Activated CD8-positive, alpha-beta memory T cell treated with anti-CD3 and anti-CD28 coated beads, Interleukin-2, amount 10 ng/mL, durations not matched to agents 7 days and 5 days (primary cell): ENCODE measurements at places on chromosomes 7 and 10. TPM values are rescaled to one million over a fixed set of nuclear protein-coding genes. Genes with fewer than 3 reads are reported as not detected.

The PRPS1L1 gene
- total RNA-seq, result not detected

The STAG3 gene
- 8.1 TPM for total RNA-seq

The CLCN1 gene
- 0.09 TPM for total RNA-seq

The RNLS gene
- total RNA-seq, result 2.9 TPM

The ELFN1 gene
- total RNA-seq, result not detected

The SCART1 gene
- total RNA-seq, result 4.8 TPM

The RNF32 gene
- total RNA-seq, result 2.0 TPM

The MSRB2 gene
- total RNA-seq, result 6.0 TPM

The ASAH2 gene
- total RNA-seq, result 4.9 TPM

- H3K36me3 ChIP-seq, result peaks cover 3% of the 10 kb centered on the region
- no peak for DNase-seq
- peaks cover 12% of the 10 kb centered on the region for H3K27me3 ChIP-seq
- no peak overlapping the region for H3K27ac ChIP-seq
- peaks cover 9% of the 10 kb centered on the region for H3K4me1 ChIP-seq
Measured at GRCh38 chr7:945556-946255, 8.8 kb downstream of the ADAP1 start.

GRCh38 chr10:77011874-77012811 lies 625.5 kb downstream of the KCNMA1 start:
- no peak for DNase-seq
- H3K27ac ChIP-seq, result no peak overlapping the region
- no peaks in the 10 kb centered on the region for H3K36me3 ChIP-seq
- H3K4me3 ChIP-seq, result no peak overlapping the region

- H3K27ac ChIP-seq, result no peak overlapping the region
- peaks cover 6% of the 10 kb centered on the region for H3K27me3 ChIP-seq
- no peak overlapping the region for H3K4me3 ChIP-seq
- no peaks in the 10 kb centered on the region for H3K36me3 ChIP-seq
- no peaks in the 10 kb centered on the region for H3K4me1 ChIP-seq
Measured at GRCh38 chr10:24235471-24235870, 26.5 kb downstream of the KIAA1217 start.

DNA sequence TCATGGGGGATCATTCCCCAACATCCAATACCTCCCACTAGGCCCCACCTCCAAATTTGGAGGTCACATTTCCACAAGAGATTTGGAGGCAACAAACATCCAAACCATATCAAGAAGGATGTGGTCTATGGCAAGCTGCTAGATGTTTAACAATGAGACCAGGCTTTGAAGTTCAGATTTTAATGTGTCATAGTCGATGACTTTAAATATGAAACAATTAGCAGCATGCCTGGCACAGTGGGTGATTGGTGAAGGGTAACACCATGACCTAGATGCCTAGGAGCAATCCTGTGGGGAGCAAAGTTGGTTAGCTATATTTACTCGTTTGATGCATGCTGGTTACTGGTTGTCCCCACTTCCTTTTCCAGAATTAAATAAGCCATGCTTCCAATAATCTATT lies 356.4 kb upstream of the VWC2 start:
- no peaks in the 10 kb centered on the region for H3K27me3 ChIP-seq
- no peaks in the 10 kb centered on the region for H3K4me1 ChIP-seq
- no peak overlapping the region for H3K4me3 ChIP-seq
- H3K27ac ChIP-seq, result no peak overlapping the region
- no peaks in the 10 kb centered on the region for H3K36me3 ChIP-seq
- no peak for DNase-seq

- H3K36me3 ChIP-seq, result no peaks in the 10 kb centered on the region
- H3K27me3 ChIP-seq, result no peaks in the 10 kb centered on the region
- no peak overlapping the region for H3K4me3 ChIP-seq
- DNase-seq, result no peak
- no peak overlapping the region for H3K27ac ChIP-seq
Measured at GRCh38 chr10:76106611-76107010, 675.2 kb downstream of the LRMDA start.

DNA sequence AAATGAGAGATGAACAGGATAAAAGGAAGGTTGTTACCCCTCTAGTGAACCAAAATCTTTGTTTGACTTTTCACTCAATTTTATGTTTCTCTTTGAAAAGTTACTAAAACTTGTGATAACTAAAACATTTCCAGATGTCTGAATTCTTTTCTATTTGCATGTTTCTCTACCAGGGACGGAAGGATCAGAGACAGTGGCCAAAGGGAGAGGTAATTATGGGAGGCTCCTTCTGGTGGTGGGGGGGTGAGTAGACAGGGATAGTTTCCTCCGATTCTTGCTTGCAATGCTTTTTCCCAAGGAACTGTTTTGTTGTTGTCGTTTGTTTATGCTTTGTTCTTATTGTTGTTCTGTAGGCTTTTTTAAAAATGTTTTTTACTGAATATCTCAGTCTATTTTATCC lies 374.8 kb downstream of the INHBA start:
- H3K4me3 ChIP-seq, result no peak overlapping the region
- DNase-seq, result no peak
- no peaks in the 10 kb centered on the region for H3K27me3 ChIP-seq
- H3K36me3 ChIP-seq, result no peaks in the 10 kb centered on the region

GRCh38 chr7:157018328-157018996 lies 8.0 kb upstream of the MNX1 start:
- peaks cover 2% of the 10 kb centered on the region for H3K36me3 ChIP-seq
- DNase-seq, result no peak
- H3K27ac ChIP-seq, result no peak overlapping the region
- peaks cover 14% of the 10 kb centered on the region for H3K4me1 ChIP-seq
- no peak overlapping the region for H3K4me3 ChIP-seq

DNA sequence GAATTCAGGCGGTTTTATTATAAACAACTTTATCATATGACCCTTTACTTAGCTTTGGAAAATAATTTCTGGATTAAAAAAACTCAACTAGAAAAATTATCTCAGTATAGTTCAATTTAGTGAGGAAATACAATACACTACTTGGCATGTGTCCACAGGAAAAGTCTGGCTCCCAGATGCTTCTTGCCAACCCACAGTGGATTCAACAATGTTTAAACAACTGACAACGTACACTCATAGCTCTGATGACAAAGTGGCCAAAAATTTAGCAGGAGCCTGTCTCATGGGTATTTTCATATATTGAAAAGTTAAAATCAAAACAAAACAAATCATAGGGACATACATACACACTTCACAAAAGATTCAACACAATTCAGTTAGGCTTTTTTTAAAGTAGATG lies 158.8 kb downstream of the SKAP2 start:
- no peak overlapping the region for H3K4me3 ChIP-seq
- H3K36me3 ChIP-seq, result no peaks in the 10 kb centered on the region
- DNase-seq, result no peak
- H3K4me1 ChIP-seq, result no peaks in the 10 kb centered on the region
- H3K27me3 ChIP-seq, result peaks cover 2% of the 10 kb centered on the region

GRCh38 chr10:50605269-50605950 lies 18.3 kb downstream of the SGMS1 start:
- no peaks in the 10 kb centered on the region for H3K36me3 ChIP-seq
- DNase-seq, result peak; percentile 47
- peak overlapping the region; percentile 69 for H3K27ac ChIP-seq
- no peaks in the 10 kb centered on the region for H3K27me3 ChIP-seq
- H3K4me3 ChIP-seq, result no peak overlapping the region
- H3K4me1 ChIP-seq, result peaks cover 56% of the 10 kb centered on the region

DNA sequence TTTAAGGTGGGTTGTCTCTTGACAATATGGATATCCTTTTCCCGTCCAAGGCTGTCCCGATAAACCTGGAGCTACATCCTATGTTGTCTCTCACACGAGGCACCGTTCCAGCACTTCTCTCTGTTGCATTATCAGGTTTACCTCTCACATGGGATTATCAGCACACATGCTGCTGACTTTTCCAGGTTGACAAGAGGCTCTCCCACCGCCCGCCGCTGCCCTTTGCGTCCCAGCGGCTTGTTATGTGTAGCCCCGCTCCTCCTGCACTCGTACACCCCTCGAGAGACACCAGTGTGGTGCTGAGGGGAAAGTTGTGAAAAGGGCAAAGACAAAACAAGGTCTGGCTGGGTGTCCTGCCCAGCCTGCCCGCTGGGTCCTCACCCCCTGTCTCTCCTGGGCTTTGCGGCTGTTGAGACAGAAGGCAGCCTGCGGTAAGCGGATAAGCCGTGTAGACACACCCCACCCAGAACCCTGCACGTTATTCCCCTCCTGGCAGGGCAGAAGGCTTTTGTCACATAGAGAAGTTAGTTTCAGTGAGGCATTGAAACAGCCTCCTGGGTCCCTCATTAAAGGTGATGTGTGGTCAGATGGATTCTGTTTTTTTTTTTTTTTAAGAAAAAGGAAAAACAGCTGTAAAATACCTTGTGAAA lies 38.7 kb downstream of the UBE3C start:
- DNase-seq, result no peak
- no peak overlapping the region for H3K27ac ChIP-seq
- no peaks in the 10 kb centered on the region for H3K27me3 ChIP-seq
- H3K4me1 ChIP-seq, result no peaks in the 10 kb centered on the region
- peaks cover 33% of the 10 kb centered on the region for H3K36me3 ChIP-seq

DNA sequence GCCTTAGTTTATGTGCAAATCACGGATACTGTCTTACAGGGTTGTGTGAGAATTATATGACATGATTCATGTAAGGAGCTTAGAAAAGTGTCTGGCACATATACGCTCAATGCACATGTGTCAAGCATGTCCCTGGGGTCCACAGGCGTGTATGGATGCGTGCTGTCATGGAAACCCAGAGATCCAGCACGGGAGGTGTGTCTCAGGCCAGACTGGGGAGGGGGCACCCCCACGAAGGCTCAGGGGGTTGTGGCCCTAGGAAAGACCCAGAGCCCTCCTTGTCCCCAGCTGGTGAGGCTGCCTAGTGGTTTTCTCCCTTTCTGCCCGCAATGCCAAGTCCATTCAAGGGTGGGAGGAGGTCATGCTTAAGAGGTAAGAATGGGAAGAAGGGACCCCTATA lies 9.1 kb downstream of the BTBD16 start:
- DNase-seq, result no peak
- no peaks in the 10 kb centered on the region for H3K36me3 ChIP-seq
- H3K27ac ChIP-seq, result no peak overlapping the region
- no peaks in the 10 kb centered on the region for H3K4me1 ChIP-seq
- H3K4me3 ChIP-seq, result no peak overlapping the region

- H3K36me3 ChIP-seq, result no peaks in the 10 kb centered on the region
- no peak overlapping the region for H3K4me3 ChIP-seq
- no peaks in the 10 kb centered on the region for H3K4me1 ChIP-seq
- no peaks in the 10 kb centered on the region for H3K27me3 ChIP-seq
- H3K27ac ChIP-seq, result no peak overlapping the region
Measured at GRCh38 chr7:154583454-154583853, 419.5 kb downstream of the PAXIP1 start.

DNA sequence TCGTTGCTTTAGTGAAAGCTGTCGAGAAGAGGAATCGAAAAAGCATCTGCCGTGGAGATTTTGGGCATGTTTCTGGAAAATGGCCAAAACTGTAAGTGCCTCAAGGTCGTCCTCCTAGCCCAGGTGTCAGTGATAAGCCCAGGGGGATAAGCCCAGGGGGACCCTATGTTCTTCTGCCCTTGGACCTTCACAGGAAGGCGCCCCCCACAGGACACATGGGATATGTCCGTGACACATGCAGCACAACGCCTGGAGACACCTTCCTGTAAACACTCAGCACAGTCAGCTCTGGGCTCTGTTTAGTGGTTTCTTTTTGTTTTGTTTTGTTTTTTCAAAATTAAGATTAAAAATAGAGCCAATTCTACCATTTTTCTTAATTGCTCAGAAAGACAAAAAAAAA lies 272.7 kb downstream of the KLF6 start:
- no peaks in the 10 kb centered on the region for H3K27me3 ChIP-seq
- H3K4me3 ChIP-seq, result no peak overlapping the region
- H3K27ac ChIP-seq, result no peak overlapping the region
- peaks cover 7% of the 10 kb centered on the region for H3K4me1 ChIP-seq
- no peaks in the 10 kb centered on the region for H3K36me3 ChIP-seq

DNA sequence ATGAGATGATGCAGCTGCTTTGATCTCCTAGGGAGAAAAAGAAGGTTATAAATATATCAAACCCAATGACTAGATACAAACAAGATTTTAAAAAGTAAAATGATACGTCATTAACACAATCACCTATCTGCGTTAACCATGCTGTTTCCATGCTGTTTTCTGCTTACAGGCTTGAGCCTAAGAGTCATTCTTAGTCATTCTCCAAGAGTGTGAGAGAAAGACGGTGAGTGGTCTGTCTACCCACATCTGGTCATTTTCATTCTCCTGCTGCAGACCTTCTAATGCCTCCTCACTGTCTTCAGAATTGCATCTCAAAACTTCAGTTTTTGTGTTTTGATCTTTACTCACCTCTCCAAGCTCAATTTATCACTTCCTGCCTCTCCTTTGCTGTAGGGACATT lies 98.0 kb upstream of the ELMO1 start:
- H3K27ac ChIP-seq, result no peak overlapping the region
- H3K36me3 ChIP-seq, result no peaks in the 10 kb centered on the region
- peaks cover 14% of the 10 kb centered on the region for H3K27me3 ChIP-seq
- DNase-seq, result no peak
- no peak overlapping the region for H3K4me3 ChIP-seq
- H3K4me1 ChIP-seq, result no peaks in the 10 kb centered on the region

GRCh38 chr7:140877249-140877524 lies 47.5 kb downstream of the BRAF start:
- H3K27me3 ChIP-seq, result no peaks in the 10 kb centered on the region

DNA sequence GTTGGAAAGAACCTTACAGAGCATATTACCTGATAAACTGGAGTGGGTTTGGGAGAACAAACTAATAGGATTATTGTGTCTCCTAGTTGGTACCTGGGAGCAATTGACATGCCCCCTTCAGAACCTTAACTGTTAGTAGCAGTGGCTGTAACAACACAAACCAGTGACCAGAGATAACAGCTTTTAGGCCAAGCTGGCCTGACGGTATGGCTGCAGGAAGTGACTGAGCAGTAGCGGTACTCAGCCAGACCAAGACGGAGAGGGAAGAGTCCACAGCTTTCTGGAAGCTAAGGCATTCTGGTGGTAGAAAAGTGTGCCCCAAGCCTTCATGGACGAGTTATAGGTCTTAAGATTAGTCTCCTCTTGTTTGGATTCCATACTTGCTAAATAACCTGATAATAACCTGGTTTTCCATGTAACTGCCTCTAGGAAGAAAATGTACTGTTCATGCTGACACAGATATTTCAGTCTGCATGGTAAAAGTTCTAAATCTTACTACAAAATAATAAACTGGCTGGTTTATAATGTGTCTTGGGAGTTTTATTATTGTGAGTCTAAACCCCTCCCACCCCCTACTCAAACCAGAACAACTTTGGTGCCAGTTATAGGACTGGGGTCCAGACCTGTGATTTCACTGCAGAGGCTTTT lies 11.3 kb downstream of the NOLC1 start:
- H3K27ac ChIP-seq, result no peak overlapping the region
- peaks cover 33% of the 10 kb centered on the region for H3K36me3 ChIP-seq
- no peaks in the 10 kb centered on the region for H3K27me3 ChIP-seq
- no peak overlapping the region for H3K4me3 ChIP-seq
